ENCODE measurements at places on chromosomes 1 and 21. TPM values are rescaled to one million over a fixed set of nuclear protein-coding genes. Genes with fewer than 3 reads are reported as not detected.

DNA sequence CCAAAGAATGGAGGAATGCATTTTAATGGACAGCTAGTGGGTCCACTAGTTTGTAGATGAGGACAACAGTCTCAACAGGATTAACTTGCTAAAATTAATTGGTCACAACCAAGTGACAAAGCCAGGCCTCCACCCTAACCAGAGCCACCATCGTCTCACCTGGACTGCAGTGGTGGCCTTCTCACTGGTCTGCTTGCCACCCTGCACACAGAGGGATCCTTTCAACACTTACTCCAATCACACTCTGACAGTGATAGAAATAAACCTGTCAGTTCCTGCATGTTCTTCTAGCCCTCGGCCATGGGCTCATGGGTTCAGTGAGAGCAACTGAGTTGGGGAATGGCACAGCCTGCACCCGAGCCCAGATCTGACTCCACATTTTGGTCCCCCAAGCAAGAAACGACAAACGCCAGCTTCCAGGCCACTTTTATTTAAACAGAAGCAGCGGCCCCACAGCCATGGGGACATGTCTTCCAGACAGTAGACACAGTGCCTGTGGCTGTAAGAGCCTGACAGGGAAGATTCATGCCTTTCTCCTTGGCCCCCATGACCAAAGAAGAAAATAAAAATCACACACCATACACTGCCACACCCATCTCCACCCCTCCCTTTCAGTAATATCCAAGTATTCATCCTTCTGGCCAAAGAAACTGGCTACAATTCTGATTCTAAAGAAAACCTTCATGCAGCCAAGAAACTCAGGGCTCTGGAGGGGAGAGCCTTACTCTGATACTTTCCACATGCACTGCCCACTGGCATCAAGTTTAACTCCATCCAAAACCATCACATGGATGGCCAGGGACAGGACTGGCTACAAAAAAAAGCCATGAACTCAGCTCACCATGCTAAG is 37.6 kb downstream of the DHCR24 start:
- no peak for DNase-seq

DNA sequence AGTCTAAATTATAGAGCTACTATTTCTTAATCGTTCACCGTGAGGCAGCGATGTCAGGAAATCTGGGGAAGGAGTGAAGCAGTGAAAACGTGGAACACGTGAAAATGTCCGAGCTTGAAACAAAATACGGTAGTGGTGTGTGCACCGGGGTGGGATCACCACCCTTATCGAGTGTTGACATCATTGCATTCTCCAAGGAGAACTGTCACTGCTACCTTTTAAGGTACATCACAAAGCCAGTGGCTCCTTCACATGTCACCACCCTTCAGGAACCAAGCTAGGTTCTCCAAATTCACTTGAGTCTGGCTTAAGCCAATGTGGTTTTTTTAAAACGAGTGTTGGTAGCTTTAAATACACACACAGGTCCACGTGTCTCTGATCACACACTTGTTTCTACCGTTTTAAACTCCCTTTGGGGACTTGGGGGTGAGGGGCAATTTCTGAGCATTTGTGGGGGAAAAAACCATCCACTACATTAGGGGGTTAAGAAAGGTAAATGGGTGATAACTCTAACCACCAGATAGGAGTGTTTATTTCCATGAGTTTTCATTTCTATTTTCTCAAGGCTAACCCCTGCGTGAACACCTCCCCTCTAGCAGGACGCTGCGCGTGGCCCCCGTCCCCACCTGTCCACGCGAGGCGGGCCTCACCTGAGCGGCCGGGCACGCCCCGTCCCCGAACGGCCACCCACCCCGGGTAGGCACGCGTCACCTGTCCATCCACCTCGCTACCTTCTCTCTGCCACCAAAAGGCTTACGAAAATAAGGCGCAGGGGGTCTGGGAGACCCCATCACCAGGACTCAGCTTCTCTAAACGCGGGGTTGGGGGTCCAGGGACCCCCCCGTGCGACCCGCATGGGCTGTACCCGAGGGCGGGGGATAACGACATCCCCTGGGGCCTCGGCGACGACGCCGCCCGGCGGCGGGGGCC is 978 bp downstream of the PRDM15 start:
- DNase-seq, result no peak

DNA sequence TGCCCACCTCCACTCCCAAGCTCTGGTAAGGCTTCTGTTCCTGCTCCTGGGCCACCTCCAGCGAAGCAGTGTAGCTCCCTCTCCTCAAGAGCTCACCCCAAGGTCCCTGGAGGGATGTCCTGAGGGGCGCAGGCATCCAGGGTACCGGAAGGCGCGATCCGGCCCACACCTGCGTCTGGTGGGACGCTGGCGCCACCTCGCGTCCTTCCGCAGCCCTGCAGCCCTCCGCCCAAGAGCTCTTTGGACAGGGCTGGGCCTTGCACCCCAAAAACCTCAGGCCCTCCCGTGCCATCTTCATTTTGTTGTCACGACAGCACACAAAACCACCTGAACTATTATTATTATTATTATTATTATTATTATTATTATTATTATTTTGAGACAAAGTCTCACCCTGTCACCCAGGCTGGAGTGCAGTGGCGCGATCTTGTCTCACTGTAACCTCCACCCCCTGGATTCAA is 49.2 kb upstream of the PAX7 start:
- DNase-seq, result no peak

Gene KRTCAP2
- total RNA-seq, result 48.5 TPM

GRCh38 chr1:58104960-58105359 is 441.6 kb downstream of the OMA1 start:
- no peak for DNase-seq

DNA sequence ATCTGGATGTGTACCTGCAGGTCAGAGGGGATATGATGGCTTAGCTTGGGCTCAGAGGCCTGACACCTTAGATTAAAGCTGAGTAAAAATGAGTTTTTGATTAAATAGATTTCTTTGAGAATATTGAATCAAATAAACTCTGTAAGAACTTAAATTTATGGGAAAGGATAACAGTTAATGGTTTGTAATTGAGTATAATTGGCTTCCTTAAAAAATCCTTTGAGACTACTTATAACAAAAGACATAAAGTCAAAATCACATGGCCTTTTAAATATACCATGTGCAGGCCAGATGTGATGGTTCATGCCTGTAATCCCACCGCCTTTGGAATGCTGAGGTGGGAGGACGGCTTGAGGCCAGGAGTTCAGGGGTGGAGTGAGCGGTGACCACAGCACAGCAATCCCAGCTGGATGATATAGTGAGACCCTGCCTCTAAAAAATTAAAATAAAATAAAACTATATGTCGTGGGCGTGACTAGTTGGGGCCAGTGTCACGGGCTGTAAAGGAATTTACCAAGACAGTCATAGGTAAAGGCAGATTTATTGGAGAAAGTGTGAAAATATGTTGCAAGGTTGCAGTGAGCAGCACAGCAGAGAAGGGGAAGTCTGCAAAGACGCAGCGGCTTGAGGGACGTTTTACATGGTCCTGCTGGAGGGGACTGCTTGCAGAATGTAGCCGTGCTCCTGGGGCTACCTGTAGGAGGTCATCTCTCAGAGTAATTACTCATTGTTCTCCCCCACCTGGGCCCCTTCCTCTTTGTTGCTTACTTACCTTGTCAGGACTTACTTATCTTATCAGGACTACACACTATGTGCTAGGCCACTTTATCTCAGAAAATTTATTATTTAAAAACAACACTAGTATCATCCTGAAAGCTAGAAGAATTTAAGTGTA is 122.3 kb downstream of the ZMYM4 start:
- DNase-seq, result no peak

Gene CDCP2
- not detected for total RNA-seq

Measured in HepG2 (cell line).